ENCODE measurements at places on chromosomes 16 and 17.
A peak's percentile ranks its signal among the peaks of the same experiment; 100 is the strongest.

- DNase-seq = no peak
Measured at GRCh38 chr17:83099086-83099555, 19.7 kb downstream of the METRNL start.

GRCh38 chr16:72890587-72890986 lies 157.3 kb downstream of the ZFHX3 start:
- DNase-seq = no peak

DNA sequence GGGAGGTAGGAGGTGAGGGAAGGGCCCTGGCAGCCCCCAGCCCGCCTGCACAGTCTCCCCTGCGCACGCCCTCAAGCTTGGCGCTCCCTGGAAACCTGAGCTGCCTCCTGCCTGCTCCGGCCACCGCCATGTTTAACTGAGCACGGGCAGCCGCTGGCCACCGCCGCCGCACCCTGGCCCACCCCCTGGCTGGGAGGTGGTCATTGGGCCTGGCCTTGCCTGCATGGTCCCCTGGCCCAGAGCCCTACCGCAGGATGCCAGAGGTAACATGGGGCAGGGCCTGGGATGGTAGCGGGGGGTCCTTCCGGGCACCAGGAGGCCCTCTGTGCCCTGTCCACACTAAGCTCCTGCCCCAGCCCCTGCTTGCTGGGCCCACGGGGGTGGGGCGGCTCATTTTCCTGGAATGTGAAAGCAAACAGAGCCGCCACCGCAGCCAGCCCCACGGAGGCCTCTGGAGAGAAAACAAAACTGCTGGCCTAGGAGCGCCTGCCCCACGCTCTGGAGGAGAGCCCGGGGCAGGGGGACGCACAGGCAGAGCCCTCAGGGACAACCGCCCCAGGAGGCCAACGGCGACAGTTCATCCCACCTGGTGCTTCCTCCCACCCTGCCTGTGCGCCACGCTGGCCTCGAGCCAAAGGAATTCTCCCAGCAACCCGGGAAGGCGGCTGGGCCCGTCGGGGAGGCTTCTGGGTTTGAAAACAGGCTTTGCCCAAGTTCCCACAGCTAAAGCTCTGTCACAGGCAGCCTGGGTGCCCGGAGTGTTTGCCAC lies 8.9 kb downstream of the NHERF2 start:
- DNase-seq = no peak

GRCh38 chr16:83623091-83623730 lies 184.6 kb upstream of the HSBP1 start:
- DNase-seq = no peak

- DNase-seq = no peak
Measured at GRCh38 chr17:73401911-73402310, 90.1 kb upstream of the CDC42EP4 start.

GRCh38 chr16:81469710-81470535 lies 25.3 kb downstream of the CMIP start:
- no peak for DNase-seq

DNA sequence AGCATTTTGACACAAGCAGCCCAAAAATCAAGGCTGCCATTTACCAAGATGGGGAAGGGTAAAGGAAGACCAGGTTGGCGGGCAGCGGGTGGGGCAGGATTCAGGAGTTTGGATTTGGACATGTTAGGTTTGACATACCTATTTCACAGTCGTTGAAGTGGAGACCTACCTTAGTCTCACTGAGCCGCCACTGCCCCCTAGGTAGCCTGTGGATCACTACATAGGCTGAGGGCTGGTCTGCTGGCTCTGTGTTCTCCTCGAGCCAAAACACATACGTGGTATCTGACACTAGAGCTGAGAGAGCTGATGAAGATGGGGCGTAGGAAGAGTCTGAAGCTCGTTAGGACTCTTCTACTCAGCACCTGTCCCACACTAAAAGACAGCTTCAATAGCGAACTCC lies 115.1 kb downstream of the HIC1 start:
- no peak for DNase-seq

- peak; percentile 31 for DNase-seq
Measured at GRCh38 chr16:77211880-77212740, 12.9 kb downstream of the SYCE1L start.

GRCh38 chr16:79480056-79480455 lies 120.5 kb downstream of the MAF start:
- DNase-seq = no peak

DNA sequence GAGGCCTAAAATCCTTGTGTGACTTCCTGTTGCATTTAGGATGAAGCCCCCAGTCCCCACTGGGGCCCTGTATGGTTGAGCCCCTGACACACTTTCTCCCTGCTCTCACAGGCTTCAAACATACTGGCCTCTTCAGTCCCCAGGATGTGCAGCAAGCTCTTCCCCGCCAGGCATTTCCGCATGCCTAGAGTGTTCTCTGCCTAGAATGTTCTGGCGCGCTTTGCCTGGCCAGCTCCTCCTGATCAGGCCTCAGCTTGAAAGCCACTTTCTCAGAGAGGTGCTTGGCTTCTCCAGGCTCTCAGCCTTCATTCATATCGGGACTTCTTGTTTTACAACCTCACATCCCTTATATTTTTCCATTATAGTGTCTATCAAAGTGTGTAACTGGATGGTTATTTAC lies 123.7 kb downstream of the SPACA3 start:
- no peak for DNase-seq

GRCh38 chr16:10154389-10154788 lies 27.8 kb downstream of the GRIN2A start:
- DNase-seq = no peak

DNA sequence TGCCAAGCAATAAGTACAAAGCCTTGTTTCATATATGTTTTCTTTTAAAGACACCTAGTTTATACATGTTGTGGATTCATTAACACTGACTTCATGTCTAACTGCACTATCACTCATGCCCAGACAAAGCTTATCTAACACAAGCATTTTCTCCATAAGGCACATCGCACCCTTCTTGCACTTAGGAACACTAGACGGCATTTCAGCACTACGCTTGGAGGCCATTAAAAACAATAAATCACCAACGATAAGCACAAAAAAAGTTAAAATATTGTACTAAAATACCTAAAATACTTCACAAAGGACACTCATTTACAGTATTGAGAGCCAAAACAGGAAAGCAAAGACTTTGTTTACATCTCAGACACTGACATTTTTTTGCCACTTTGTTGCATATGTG lies 39.0 kb upstream of the TEKT3 start:
- no peak for DNase-seq

- DNase-seq = no peak
Measured at GRCh38 chr16:405548-406506, 4.1 kb downstream of the DECR2 start.
